DMS79 treated with DMSO at 0.1 percent for 48 hours (cell line): ENCODE measurements at places on chromosomes 1 and 21.

GRCh38 chr1:50531601-50532000 is 108.4 kb upstream of the DMRTA2 start:
- no peak for DNase-seq

DNA sequence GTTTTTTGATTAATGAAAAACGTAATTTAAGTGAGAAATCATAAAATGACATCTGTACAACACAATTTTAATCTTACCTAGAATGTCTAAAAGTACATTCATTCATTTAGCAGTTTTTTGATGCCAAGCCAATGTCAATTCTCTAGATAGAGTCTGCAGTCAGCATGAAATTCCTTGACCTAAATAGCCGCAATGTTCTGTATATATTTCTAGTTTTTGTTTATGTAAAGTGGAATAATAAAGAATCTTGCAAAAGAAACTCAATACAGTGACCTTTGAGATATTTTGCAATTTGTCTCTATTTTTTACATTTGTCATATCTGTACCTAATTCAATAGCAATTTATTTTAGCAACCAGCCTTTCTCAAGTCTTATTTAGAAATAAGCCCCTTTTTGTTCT is 176.0 kb downstream of the ATP6V1G3 start:
- DNase-seq: no peak

GRCh38 chr1:94658221-94658620 is 116.7 kb upstream of the F3 start:
- DNase-seq: no peak

DNA sequence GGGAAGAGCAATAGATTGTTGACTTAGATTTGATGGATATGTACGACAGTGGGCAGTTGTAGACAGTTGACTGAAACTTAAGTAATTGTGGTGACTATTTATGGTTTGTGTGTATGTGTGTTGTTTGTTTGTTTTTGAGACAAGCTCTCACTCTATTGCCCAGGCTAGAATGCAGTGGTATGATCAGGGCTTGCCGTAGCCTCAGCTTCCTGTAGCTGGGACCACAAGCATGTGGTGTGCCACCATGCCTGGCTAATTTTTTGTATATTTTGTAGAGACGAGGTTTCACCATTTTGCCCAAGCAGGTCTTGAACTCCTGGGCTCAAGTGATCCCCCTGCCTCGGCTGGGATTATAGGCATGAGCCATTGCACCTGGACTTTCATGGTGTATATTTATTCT is 9.8 kb downstream of the SDHC start:
- no peak for DNase-seq

DNA sequence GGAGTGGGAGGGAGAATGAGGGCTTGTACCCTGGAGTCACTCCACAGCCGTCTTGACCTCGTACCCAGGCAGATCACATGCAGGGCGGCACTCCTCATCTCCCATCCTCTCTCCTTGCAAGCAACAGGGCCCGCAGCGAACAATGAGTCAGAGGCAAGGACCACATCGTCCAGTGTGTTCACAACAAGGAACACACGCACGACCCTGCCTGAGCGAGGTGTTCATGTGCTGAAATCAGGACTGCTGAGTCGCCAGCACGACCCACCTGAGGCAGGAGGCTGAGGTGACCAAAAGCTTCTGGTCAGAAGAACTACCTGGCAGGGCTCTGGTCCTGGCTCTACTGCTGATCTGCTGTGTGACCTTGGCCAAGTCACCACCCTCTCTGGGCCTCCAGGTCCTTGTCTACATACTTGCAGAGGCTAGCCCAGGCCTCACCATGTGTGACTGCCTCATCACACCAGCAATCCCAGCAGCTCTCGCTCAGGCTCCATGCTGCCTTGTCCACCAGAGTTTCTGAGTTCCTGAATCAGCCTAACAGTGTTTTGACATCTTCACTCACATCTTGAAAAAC is 78.0 kb downstream of the SSBP3 start:
- DNase-seq: no peak

- no peak for DNase-seq
These were observed 9.0 kb upstream of the MEF2D start for GRCh38 chr1:156509424-156510034.

GRCh38 chr1:111739925-111740765 is 950 bp upstream of the INKA2 start:
- peak; percentile 56 for DNase-seq

DNA sequence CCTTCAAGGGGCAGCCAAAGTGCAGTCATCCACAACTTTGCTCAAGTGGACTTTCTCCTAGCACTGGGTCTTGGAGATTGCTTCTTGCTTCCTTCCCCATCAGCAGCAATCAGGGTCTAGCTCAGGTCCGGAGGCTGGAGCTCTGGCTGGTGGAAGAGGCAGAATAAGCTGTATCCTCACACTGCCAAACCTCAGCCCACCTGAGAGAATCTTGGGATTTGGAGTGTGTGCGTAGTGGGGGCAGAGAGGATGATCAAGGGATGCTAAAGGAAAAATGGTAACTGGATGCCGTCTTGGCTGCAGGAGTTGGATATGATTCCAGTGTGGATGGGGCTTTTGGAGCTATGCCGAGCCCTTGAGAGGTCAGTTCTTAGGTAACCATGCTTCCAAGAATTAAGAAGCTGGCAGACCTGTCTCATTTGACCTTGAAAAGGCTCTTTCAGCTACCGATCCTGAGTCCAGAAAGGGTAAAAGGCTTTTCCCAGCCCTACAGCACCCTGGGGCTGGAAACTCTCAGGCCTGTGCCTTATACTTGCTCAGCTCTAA is 4.5 kb upstream of the NFASC start:
- DNase-seq: no peak

- no peak for DNase-seq
These were observed 13.8 kb upstream of the KDM4A start for GRCh38 chr1:43636006-43636641.

DNA sequence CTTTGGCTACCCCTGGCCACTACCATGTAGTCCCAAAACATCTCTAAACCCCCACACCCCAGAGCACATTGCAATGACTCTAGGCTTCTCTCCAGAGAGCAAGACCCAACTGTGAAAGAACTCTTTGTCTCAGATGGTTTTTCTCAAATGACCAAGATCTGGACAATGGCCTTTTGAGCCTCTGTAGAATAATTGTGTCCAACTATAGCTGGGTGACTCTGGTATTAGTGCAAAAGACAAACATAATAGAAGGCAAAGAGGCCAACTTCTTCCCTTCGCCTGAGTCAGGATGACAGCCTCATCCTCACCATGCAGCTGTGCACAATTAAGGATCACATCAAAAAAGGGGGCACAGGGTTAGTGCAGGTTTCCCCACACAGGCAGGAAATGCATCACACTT is 139.6 kb downstream of the BRINP2 start:
- DNase-seq: no peak

DNA sequence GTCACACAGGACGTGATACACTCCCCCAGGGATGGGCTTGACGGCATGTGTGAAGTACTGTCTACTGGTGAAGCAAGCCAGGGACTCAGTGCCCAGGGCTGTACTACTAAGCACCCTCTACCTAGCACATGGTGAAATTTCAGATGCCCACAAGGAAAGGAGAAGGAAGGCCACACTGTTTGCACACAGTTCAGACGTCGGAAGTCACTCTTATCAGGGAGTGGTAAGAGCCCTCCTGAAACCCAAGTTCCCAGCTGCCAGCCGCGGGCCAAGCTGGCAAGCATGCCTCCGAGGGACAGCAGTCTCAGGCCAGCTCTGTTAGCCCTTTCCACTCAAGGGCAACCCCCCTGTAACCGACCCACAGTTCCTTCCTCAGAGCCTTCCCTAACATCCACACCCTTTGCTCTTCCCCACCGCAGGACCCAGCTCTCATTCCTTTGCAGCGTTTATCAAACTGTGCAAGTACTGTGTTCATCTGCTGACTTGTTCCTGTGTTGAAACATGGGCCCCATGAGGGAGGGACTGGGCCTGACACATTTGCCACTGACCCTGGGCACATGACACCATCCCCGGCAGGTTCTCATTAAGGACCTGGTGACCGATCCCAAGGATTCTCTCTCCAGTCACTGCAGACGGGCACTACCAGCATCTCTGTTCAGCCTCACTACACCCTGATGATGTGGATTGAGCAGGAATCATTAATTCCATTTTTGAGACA is 58.5 kb downstream of the SLC66A1 start:
- DNase-seq: no peak

DNA sequence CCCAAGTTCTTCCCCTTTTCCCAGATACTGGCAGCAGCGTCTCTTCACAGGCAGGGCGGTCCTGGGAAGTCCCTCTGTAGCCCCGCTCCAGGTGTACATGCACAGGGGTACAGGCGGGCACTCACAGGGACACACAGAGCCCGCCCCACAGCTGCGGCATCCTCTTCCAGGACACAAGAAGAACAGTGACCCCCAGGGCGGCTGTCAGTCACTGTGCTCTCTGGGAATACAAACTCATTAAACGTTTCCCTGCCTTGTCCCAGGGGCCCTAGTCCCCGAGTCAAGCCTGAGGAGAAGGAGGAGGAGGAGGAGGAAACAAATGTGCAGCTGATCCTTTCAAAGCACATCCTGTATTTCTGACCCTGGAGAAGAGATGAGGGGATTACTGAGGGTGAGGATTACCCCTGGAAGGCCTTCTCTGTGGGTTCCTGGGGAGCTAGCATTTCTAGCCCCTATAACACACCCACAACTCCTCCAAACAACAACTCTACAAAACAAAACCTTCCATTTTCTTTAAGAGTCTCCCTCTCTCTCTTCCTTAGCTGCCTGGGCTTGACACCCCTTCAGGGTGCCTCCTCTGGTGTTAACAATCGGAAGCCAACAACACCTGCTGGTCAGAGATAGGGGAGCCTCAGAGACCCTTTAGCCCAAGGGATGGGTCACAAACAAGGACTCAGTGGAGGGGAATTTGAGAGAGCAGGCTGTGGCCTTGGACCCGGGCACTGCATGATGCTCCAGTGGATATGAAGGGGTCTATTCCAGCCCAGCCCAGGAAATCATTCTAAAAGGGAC is 28.4 kb upstream of the DMBX1 start:
- no peak for DNase-seq

DNA sequence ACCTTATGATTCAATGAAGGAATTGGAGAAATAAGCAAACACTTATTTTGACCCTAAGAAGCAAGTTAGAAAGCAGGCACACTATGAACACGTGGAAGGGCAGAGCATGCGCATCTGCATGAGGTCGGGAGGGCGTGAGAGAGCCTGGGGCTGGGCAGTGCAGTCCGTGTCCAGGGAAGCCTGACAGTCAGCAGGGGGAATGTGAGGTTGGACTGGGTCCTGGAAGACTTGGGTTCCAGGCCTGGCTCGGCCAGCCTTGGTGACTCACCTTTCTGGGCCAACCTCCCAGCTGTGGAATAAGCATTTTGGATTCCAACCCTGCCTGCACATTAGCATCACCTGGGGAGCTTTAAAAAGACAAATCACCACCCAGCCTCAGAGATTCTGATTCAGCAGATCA is 26.6 kb upstream of the LMX1A start:
- DNase-seq: no peak

DNA sequence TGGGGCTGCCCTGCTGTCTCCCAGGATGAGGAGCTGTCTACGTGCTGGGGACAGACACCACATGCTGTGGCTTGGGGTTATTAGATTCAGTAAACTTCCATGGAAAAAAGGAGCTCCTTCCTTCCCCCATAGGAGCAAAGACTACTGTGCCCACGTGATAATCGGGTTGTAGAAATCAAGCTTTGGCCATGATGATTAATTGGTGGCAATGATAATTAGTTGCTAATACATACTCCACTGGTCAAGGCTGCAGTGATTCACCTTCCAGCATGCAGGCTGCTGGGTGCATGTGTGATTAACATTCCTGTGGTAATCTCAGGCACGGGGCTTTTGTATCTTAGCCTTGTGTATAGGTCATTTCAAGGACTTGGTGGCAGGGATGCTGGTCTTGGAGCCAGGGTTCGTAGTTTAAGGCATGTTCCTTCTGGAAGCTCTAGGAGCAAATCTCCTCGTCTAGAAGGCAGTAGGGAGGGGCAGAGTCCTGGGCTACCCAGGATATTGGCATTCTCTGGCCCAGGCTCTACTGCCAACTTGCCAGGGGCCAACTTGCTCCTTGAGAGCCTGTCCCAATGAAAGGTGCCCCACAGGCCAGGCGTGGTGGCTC is 41.4 kb downstream of the TMCO4 start:
- no peak for DNase-seq

DNA sequence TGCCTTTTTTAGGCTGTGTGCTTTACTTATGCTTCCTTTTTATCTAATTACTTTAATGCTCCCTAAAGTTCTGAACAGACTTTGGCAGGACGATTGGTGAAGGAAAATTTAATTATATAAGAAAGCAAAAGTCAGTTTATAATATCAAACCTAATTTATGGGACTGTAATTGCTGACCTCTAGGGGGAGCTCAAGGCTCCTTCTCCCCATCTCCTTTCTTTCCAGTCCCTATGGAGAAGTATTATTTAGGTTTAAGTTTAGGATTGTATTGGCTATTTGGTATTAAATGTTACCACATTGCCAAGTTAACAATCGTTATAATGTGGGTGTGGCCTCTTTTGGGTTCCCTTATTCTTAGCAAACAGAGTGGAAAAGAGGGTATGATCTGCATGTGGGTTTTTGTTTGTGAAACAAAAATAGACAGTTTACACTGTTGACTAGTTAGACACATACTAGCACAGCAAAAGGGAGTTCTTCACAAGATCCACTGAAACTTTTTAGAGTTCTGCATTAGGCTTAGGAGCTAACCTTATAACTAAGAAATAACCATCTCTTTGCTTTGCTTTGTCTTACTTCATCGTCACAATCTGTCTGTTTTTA is 48.2 kb upstream of the TNFSF4 start:
- DNase-seq: no peak

- no peak for DNase-seq
These were observed 3.6 kb downstream of the MMACHC start for GRCh38 chr1:45503462-45504360.

DNA sequence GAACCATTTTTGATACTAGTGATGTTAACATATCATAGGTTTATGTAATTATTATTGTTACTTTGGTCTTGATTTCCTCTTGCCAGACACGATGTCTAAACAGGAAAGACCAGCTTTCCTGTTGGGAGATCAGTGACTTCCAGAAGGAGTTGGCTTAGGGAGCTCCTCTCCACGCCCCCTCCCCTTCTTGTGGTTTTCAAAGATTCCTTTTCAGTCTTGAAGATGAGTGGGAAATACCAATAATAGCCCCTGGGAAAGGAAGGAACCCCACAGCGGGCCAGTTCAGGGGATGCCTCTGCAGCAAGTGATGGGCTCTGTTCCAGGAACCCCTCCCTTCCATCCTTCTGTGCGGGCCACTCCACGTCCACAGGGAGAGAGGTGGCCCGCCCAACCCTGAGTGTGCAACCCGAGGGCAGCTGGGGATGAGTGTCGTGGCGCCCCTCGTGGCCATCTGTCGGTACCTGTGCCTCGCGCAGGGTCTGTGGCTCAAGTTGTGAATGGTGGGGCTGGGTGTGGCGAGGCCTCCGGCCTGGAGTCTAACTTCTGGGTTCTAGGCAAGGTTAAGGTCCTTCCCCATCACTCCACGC is 65.7 kb downstream of the TLR5 start:
- no peak for DNase-seq

- no peak for DNase-seq
These were observed 236.3 kb downstream of the SIPA1L2 start for GRCh38 chr1:232393444-232394146.
